Uterus (tissue), 4 donors: ENCODE measurements at places on chromosomes 12 and 14. TPM values are rescaled to one million over a fixed set of nuclear protein-coding genes. Genes with fewer than 3 reads are reported as not detected.
A peak's percentile ranks its signal among the peaks of the same experiment; 100 is the strongest.

HNF1A gene
- not detected for total RNA-seq

- H3K27me3 ChIP-seq = no peaks in the 10 kb centered on the region
- H3K36me3 ChIP-seq = no peaks in the 10 kb centered on the region
- no peak overlapping the region for H3K4me3 ChIP-seq
Measured at GRCh38 chr12:22340143-22340542, 5.6 kb upstream of the ST8SIA1 start.

GALNT9 gene
- not detected for total RNA-seq

ABCC9 gene
- 109 TPM for total RNA-seq

MRPL51 gene
- total RNA-seq = 83.7 TPM

RBM19 gene
- total RNA-seq = 33.5 TPM

GRCh38 chr12:119786539-119786938 is 90.6 kb downstream of the CIT start:
- no peaks in the 10 kb centered on the region for H3K36me3 ChIP-seq
- no peak overlapping the region for H3K4me3 ChIP-seq
- H3K4me1 ChIP-seq = no peaks in the 10 kb centered on the region
- DNase-seq = no peak

GRCh38 chr12:68636268-68636667 is 25.6 kb downstream of the RAP1B start:
- H3K4me1 ChIP-seq = no peaks in the 10 kb centered on the region
- no peaks in the 10 kb centered on the region for H3K27me3 ChIP-seq
- no peak overlapping the region for H3K4me3 ChIP-seq

ESR2 gene
- total RNA-seq = 8.2 TPM

DNA sequence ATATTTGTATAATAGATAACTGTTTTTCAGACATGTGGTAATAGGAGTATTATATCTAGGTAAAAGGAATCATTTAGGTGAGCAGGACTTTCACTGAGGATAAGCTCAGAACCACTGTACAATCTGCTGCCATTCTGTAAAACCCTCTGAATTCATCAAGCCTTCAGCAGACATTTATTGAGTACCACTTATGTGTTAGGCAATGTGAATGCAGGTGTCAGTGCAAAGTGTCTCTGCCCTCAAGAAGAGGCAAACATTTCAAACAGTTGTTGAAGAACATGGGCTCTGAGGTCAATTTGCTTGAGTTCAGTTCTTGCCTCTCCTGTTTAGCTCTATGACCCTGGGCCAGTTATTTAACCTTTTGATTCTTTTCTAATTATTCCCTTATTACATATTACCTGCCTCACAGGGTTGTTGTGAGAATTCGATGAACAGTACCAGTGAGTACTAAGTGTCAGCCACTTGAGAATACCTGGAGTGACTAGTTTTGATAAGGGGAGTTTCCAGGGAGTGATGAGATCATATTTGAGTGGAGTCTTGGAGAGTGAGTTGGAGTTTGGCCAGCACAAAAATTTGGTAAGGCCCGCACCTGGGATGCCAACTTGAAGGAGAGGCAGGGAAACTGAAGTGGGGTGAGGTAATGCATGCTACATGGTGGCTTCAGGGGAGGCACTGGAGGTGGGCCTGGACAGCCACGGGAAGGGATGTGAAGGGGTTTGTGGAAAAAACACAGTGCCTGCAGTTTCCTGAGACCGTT is 33.7 kb downstream of the RASSF8 start:
- H3K4me3 ChIP-seq = no peak overlapping the region
- peak overlapping the region; percentile 1 for H3K27ac ChIP-seq
- H3K36me3 ChIP-seq = no peaks in the 10 kb centered on the region
- no peaks in the 10 kb centered on the region for H3K27me3 ChIP-seq
- DNase-seq = no peak

TRAFD1 gene
- 36.2 TPM for total RNA-seq

DNA sequence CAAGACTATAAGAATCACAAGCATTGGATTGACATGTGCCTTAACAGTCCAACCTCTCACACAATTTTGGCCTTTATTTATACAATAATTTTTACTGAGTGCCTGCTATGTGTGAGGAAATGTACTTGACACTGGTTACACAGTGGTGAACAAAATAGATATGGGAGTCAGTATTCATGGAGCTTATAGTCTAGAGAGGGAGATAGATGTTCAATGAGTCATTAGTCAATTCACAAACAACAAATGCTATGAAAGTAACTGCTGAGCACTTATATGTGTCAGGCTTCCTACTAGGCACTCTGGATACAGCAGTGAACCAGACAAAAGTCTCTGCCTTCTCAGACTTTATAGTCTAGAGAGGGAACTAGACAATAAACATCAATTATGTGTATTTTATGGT is 3.7 kb downstream of the CFAP54 start:
- no peaks in the 10 kb centered on the region for H3K4me1 ChIP-seq
- H3K36me3 ChIP-seq = no peaks in the 10 kb centered on the region
- no peak overlapping the region for H3K4me3 ChIP-seq

CIDEB gene
- total RNA-seq = 1.3 TPM

SLC11A2 gene
- total RNA-seq = 57.1 TPM

- H3K27me3 ChIP-seq = no peaks in the 10 kb centered on the region
- no peak overlapping the region for H3K4me3 ChIP-seq
- no peaks in the 10 kb centered on the region for H3K36me3 ChIP-seq
- no peaks in the 10 kb centered on the region for H3K4me1 ChIP-seq
- DNase-seq = no peak
Measured at GRCh38 chr12:18794000-18794399, 56.1 kb downstream of the CAPZA3 start.

INHBE gene
- not detected for total RNA-seq

- no peak for DNase-seq
- H3K27ac ChIP-seq = no peak overlapping the region
- no peaks in the 10 kb centered on the region for H3K27me3 ChIP-seq
- no peaks in the 10 kb centered on the region for H3K36me3 ChIP-seq
- H3K4me1 ChIP-seq = no peaks in the 10 kb centered on the region
Measured at GRCh38 chr14:105887692-105888091, 361.3 kb downstream of the TMEM121 start.

- H3K27ac ChIP-seq = no peak overlapping the region
- H3K36me3 ChIP-seq = no peaks in the 10 kb centered on the region
- H3K27me3 ChIP-seq = no peaks in the 10 kb centered on the region
- H3K4me1 ChIP-seq = no peaks in the 10 kb centered on the region
Measured at GRCh38 chr12:7369274-7369729, 65.4 kb downstream of the ACSM4 start.

SRRM4 gene
- not detected for total RNA-seq

GRCh38 chr12:105946493-105946901 is 192.3 kb downstream of the NUAK1 start:
- H3K4me3 ChIP-seq = no peak overlapping the region
- H3K4me1 ChIP-seq = no peaks in the 10 kb centered on the region
- H3K27me3 ChIP-seq = no peaks in the 10 kb centered on the region

DNA sequence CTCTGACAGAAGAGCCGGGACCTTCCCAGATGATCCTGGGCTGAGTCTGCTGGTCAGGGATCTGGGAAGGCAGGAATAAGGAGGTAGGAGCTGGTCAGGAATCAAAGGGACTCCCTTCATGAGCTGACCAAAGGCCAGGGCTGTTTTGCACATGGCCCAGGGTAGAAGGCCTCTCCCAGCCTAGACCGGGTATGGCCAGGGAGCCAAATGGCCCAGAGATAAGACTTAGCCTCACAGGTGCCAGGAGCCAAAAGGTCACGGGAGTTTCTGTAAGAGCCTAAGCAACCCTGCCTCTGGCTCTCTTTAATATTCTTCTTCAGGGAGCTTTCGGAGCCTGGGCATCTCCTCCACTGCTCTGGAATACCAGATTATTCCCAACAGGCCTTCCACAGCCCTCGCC is 191.3 kb upstream of the PWP1 start:
- H3K4me1 ChIP-seq = no peaks in the 10 kb centered on the region
- DNase-seq = no peak
- no peak overlapping the region for H3K27ac ChIP-seq

DPPA3 gene
- not detected for total RNA-seq

- H3K27me3 ChIP-seq = no peaks in the 10 kb centered on the region
- no peaks in the 10 kb centered on the region for H3K36me3 ChIP-seq
Measured at GRCh38 chr12:113815031-113815430, 151.1 kb downstream of the RBM19 start.

KRT8 gene
- 29.1 TPM for total RNA-seq

DNA sequence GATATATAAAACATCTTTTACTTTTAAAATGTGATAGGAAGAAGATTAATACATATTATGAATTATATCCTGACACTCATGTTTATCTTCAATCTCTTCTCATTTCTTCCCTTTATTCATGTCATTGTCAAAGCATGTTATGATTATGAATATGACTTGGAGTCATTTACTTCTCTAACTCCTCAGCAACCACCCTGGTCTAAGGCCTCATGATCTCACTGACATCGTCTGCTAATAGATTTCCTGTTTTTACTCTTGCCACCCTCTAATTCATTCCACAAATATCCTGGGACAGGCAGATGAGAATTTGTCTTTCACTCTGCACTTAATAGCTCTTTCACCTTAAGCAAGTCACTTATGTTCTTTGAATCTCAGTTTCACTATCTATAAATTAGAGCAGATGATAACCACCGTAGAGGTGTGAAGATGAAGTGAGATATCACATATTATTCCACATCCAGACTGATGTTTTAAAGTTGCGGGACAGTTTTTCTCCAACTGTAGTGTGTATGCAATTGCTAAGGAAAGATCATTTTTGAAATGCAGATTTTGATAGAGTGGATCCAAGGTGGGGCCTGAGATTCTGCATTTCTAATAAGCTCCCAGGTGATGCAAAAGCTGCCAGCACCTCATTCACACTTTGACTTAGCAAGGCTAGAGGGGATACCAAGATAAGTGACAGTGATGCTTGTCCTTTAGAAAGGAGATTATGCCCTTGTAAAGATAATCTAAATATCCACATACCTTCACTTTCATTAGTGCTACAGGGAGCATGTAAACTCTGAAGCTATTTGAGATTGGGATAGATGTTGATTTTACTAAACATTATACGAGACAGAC is 3.3 kb upstream of the IAPP start:
- no peak for DNase-seq
- H3K4me3 ChIP-seq = no peak overlapping the region
- H3K27ac ChIP-seq = no peak overlapping the region
- H3K36me3 ChIP-seq = no peaks in the 10 kb centered on the region
- H3K27me3 ChIP-seq = no peaks in the 10 kb centered on the region
- no peaks in the 10 kb centered on the region for H3K4me1 ChIP-seq

GRCh38 chr12:93266-94005 is 26.9 kb downstream of the IQSEC3 start:
- no peaks in the 10 kb centered on the region for H3K36me3 ChIP-seq
- no peak for DNase-seq
- no peaks in the 10 kb centered on the region for H3K4me1 ChIP-seq
- H3K27ac ChIP-seq = no peak overlapping the region

DNA sequence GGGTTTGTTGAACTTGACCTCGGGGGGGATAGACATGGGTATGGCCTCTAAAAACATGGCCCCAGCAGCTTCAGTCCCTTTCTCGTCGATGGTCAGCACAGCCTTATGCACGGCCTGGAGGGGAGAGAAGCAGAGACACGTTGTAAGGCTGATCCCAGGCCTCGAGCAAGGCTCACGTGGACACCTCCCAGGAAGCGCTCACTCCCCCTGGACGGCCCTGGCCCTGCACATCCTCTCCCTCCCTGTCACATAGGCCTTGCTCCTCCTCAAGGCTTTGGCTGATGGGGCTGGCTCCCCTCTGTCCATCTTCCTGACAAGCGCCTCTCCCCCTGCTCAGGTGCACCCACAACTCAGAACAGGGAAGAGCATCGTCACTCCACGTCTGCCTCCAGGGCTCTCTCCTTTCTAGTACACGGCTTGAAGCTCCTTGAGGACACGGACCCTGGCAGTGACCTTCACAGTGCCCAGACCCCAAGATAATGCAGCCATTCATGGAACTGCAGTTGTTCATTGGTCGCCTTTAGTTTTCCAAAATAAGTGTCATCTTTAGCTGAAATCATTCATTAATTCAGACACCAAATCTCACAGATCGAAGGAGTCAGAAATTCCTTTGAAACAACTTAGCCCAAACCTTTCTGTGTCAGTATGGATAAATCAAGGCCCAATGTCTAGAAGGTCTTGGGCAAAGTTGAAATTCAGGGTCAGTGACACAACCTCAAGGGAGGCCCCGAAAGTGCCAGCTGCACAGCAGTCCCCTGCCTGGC is 9.7 kb downstream of the SERPINA1 start:
- no peak for DNase-seq
- H3K4me3 ChIP-seq = no peak overlapping the region
- H3K4me1 ChIP-seq = no peaks in the 10 kb centered on the region
- no peak overlapping the region for H3K27ac ChIP-seq

FAM181A gene
- 0.48 TPM for total RNA-seq

GRCh38 chr12:6888360-6888759 is 15.3 kb upstream of the SPSB2 start:
- H3K36me3 ChIP-seq = no peaks in the 10 kb centered on the region
- no peak overlapping the region for H3K4me3 ChIP-seq
- no peak for DNase-seq
- H3K27me3 ChIP-seq = no peaks in the 10 kb centered on the region
- H3K4me1 ChIP-seq = no peaks in the 10 kb centered on the region
- no peak overlapping the region for H3K27ac ChIP-seq

FSCB gene
- total RNA-seq = 0.14 TPM

KRT85 gene
- not detected for total RNA-seq

FAM177A1 gene
- total RNA-seq = 82.2 TPM

SLCO1B1 gene
- total RNA-seq = not detected

DNA sequence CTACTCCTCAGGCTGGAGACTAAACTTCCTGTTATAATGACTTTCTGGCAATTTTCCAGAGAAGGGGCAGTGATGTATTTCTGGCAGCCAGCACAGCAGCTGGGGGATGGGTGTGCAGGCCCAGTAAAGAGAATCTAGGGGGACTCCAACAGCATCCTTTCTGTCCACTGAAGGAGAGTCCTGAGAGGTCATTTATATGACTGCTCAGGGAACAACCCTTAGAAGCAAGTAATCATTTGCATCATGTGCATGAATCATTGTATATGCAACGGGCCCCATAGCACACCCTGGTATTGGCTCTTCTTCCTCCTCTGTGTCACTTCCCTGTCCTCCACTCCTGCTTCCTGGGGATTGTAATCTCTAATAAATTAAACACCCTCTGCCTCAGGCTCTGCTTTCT is 493.8 kb downstream of the RPS29 start:
- H3K36me3 ChIP-seq = no peaks in the 10 kb centered on the region
- no peaks in the 10 kb centered on the region for H3K4me1 ChIP-seq
- no peak overlapping the region for H3K27ac ChIP-seq
- H3K27me3 ChIP-seq = no peaks in the 10 kb centered on the region
- H3K4me3 ChIP-seq = no peak overlapping the region

ANKS1B gene
- total RNA-seq = 54.6 TPM

EIF5 gene
- 159 TPM for total RNA-seq

ESPL1 gene
- total RNA-seq = not detected

PLEKHD1 gene
- 0.76 TPM for total RNA-seq
